ENCODE measurements at places on chromosomes 2 and 18. TPM values are rescaled to one million over a fixed set of nuclear protein-coding genes. Genes with fewer than 3 reads are reported as not detected.
A peak's percentile ranks its signal among the peaks of the same experiment; 100 is the strongest.

CD207 gene
- total RNA-seq = not detected

CNGA3 gene
- total RNA-seq = not detected

TTN gene
- total RNA-seq = 7.6 TPM

PNO1 gene
- total RNA-seq = 5.4 TPM

APOB gene
- 8.5 TPM for total RNA-seq

NEB gene
- total RNA-seq = 0.53 TPM

CHRND gene
- total RNA-seq = not detected

TDRD15 gene
- total RNA-seq = not detected

GRB14 gene
- 1.1 TPM for total RNA-seq

ICOS gene
- not detected for total RNA-seq

PLA2R1 gene
- 9.3 TPM for total RNA-seq

MAIP1 gene
- total RNA-seq = 11.7 TPM

GRCh38 chr2:6812857-6813530 is 52.7 kb downstream of the CMPK2 start:
- H3K27me3 ChIP-seq = no peaks in the 10 kb centered on the region
- H3K36me3 ChIP-seq = no peaks in the 10 kb centered on the region
- no peak overlapping the region for H3K4me3 ChIP-seq
- no peaks in the 10 kb centered on the region for H3K4me1 ChIP-seq
- no peak for DNase-seq
- H3K27ac ChIP-seq = no peak overlapping the region

DNA sequence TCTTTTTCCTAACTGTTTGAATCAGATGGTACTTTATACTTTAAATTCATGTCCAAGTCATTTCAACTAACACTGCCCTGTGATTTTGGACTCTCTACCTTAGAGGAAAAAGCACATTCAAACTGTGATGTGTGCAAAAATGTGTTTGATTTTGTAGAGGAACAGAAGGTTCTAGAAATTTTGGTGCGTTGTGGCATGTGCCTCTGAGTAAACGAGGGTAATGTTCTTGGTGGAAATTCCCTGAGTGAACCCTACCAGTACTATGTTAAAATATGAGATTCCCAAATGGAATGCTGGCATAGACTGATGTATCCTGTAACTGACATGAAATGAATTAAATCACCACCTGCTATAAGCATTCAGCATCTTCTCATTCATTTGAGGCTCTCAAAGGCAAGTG is 901.9 kb upstream of the KLHL29 start:
- H3K27ac ChIP-seq = no peak overlapping the region
- H3K4me1 ChIP-seq = peaks cover 3% of the 10 kb centered on the region
- H3K4me3 ChIP-seq = no peak overlapping the region
- H3K27me3 ChIP-seq = no peaks in the 10 kb centered on the region
- H3K36me3 ChIP-seq = no peaks in the 10 kb centered on the region

- H3K27me3 ChIP-seq = no peaks in the 10 kb centered on the region
- H3K27ac ChIP-seq = no peak overlapping the region
- no peak overlapping the region for H3K4me3 ChIP-seq
- no peaks in the 10 kb centered on the region for H3K36me3 ChIP-seq
- DNase-seq = no peak
- H3K4me1 ChIP-seq = no peaks in the 10 kb centered on the region
Measured at GRCh38 chr18:67597759-67598158, 81.2 kb upstream of the DSEL start.

DNA sequence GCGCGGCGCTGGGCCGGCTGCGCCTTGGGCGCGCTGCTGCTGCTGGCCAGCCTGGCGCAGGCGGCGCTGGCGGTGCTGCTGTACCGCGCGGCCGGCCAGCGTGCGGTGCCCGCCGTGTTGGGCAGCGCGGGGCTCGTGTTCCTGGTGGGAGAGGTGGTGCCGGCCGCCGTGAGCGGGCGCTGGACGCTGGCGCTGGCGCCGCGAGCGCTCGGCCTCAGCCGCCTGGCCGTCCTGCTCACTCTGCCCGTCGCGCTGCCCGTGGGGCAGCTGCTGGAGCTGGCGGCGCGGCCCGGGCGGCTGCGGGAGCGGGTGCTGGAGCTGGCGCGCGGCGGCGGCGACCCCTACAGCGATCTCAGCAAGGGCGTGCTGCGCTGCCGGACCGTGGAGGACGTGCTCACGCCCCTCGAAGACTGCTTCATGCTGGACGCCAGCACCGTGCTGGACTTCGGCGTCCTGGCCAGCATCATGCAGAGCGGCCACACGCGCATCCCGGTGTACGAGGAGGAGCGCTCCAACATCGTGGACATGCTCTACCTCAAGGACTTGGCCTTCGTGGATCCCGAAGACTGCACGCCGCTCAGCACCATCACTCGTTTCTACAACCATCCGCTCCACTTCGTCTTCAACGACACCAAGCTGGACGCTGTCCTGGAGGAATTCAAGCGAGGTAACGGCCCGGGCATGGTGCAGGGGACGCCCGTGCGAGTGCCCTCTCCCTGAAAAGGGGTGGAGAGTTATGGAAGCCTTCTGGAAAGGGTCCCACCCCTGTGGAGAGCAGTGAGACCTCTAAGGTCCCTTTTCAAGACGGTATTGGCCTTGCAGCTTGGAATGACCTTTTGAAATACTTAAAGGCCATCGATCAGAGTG is 1.0 kb downstream of the CNNM3 start:
- H3K27me3 ChIP-seq = no peaks in the 10 kb centered on the region
- DNase-seq = no peak
- H3K4me3 ChIP-seq = peak overlapping the region; percentile 98
- peaks cover 12% of the 10 kb centered on the region for H3K4me1 ChIP-seq

- no peaks in the 10 kb centered on the region for H3K4me1 ChIP-seq
- H3K4me3 ChIP-seq = no peak overlapping the region
- H3K27me3 ChIP-seq = no peaks in the 10 kb centered on the region
- no peak overlapping the region for H3K27ac ChIP-seq
Measured at GRCh38 chr18:48312066-48312465, 97.1 kb downstream of the ZBTB7C start.

DNA sequence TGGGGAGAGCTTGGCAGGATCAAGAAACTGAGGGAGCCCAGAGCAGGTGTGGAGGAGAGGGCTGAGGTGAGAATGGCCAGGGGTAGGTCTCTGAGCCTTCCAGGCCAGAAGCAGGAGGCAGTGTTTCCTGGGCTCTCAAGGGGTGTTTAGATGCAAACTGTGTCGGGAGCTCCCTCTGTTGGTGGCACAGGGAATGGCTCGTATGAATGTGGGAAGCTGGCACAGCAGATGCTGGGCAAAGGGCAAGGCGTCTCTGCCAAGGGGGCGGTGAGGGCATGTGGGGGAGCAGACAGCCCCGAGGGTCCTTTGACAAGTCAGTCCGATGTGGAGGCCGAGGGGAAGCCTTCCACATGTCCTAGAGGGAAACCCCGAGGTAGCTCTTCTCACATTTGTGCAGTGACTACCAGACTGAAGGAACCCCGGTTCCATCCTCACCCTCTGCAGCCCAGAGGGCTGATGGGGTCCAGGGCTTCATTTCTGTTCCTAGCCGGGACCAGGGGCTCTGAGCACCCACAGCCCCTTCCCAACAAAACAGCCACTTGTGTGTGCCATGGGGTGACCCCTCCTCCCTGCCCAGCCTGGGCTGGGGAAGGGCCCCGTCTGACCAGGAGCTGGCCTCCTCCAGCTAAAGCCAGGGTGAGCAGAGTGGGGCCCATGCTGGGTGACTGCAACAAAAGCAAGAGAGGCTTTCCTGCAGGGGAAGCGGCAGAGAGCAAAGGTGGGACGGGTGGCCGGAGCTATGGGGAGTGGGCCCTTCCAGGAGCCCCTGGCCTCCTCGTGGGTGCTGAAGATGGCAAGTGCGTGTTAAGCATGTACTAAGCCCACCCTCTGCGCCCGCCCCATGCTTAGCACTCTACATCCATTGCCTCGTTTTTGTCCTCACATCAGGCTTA is 103.4 kb downstream of the SEPTIN10 start:
- peaks cover 15% of the 10 kb centered on the region for H3K4me1 ChIP-seq
- H3K4me3 ChIP-seq = no peak overlapping the region
- no peaks in the 10 kb centered on the region for H3K27me3 ChIP-seq

GRCh38 chr18:22556222-22557167 is 138.8 kb upstream of the CTAGE1 start:
- peak; percentile 68 for DNase-seq
- peak overlapping the region; percentile 99 for H3K27ac ChIP-seq
- peak overlapping the region; percentile 41 for H3K4me3 ChIP-seq
- H3K27me3 ChIP-seq = no peaks in the 10 kb centered on the region
- no peaks in the 10 kb centered on the region for H3K36me3 ChIP-seq
- H3K4me1 ChIP-seq = peaks cover 30% of the 10 kb centered on the region

DNA sequence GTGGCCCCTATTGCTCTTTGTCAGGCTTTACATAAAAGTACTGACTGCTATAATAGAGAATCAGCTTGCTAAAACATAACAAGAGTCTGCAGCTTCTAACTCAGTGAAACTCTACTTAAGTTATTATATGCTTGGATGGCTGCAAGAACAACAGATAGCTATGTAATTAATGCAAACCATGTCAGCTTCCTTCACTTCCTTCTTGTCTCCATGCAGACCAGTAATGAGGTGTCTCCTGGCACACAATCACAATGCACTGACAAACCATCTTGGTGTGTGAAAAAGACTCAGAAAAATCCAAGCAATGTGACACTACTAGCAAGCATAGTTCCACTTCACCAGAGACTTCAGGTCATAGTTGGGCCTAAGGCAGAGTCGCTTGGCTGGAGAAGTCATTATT is 2068.9 kb upstream of the PIK3C3 start:
- no peaks in the 10 kb centered on the region for H3K4me1 ChIP-seq
- no peaks in the 10 kb centered on the region for H3K36me3 ChIP-seq
- H3K4me3 ChIP-seq = no peak overlapping the region

- H3K27ac ChIP-seq = no peak overlapping the region
- no peak for DNase-seq
- no peak overlapping the region for H3K4me3 ChIP-seq
- H3K27me3 ChIP-seq = no peaks in the 10 kb centered on the region
- no peaks in the 10 kb centered on the region for H3K4me1 ChIP-seq
Measured at GRCh38 chr18:74715306-74715705, 117.6 kb downstream of the ZNF407 start.

DNA sequence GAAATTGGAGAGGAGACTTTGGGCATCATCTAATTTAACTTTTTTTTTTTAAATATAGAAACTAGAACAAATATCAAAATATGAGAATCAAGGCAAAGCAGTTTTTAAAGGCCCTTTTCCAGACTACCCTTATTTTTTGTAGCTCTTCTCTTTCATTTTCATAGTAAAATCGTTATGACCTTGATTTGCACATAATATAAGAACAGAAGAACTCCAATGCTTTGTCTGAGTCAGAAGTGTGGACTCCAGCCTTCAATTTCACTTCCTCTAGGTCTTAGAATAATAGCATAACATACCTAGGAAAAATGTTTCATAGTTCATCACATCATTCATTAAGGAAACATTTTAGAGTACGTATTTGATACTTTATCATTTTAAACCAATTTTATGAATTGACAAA is 74.4 kb downstream of the ANKRD12 start:
- H3K27me3 ChIP-seq = no peaks in the 10 kb centered on the region
- H3K4me3 ChIP-seq = no peak overlapping the region
- H3K36me3 ChIP-seq = peaks cover 36% of the 10 kb centered on the region
- H3K27ac ChIP-seq = no peak overlapping the region
- DNase-seq = no peak

GRCh38 chr2:150938527-150938926 is 323.1 kb downstream of the RBM43 start:
- no peak overlapping the region for H3K27ac ChIP-seq
- DNase-seq = no peak
- no peak overlapping the region for H3K4me3 ChIP-seq
- no peaks in the 10 kb centered on the region for H3K27me3 ChIP-seq
- no peaks in the 10 kb centered on the region for H3K4me1 ChIP-seq
- H3K36me3 ChIP-seq = no peaks in the 10 kb centered on the region

DNA sequence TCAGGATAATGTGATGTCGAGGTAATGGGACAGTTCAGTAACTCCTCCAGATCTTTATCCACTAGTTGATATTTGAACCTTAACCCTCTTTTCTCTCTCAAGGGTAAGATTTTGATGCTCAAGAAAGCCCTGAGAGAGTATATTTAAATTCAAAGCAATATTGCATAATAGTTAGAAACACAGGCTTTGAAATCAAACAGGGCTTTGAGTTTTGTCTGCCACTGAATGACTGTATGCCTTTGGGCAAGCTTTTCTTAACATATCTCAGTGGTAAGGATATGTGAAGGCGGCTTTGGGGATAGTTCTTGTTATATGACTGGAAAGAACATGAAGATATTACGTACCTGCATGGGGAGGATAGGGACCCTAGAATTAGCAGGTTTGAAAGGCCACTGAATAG is 11.1 kb downstream of the ITPRID2 start:
- no peak for DNase-seq
- H3K36me3 ChIP-seq = peaks cover 41% of the 10 kb centered on the region
- no peaks in the 10 kb centered on the region for H3K27me3 ChIP-seq
- no peak overlapping the region for H3K4me3 ChIP-seq
- H3K4me1 ChIP-seq = no peaks in the 10 kb centered on the region
- H3K27ac ChIP-seq = no peak overlapping the region
